ENCODE measurements at places on chromosomes 3 and 15. TPM values are rescaled to one million over a fixed set of nuclear protein-coding genes. Genes with fewer than 3 reads are reported as not detected.

The CCR1 gene
- 1.8 TPM for total RNA-seq

The TMEM207 gene
- 1.6 TPM for total RNA-seq

The C3orf85 gene
- not detected for total RNA-seq

The GALNT15 gene
- 6.6 TPM for total RNA-seq

The ROPN1 gene
- total RNA-seq: 80.8 TPM

The PLOD2 gene
- total RNA-seq: 13.4 TPM

The SLC22A14 gene
- 9.4 TPM for total RNA-seq

The CLDN18 gene
- 1.7 TPM for total RNA-seq

The GATM gene
- 386 TPM for total RNA-seq

The SPTBN5 gene
- 3.1 TPM for total RNA-seq

The SEMA3G gene
- 2.1 TPM for total RNA-seq

The DPPA2 gene
- 10.2 TPM for total RNA-seq

The MYZAP gene
- total RNA-seq: 3.3 TPM

The HRG gene
- total RNA-seq: not detected

The PRR20G gene
- total RNA-seq: 12.8 TPM

The AADACL2 gene
- total RNA-seq: not detected

The AHSG gene
- total RNA-seq: 0.81 TPM
